Sigmoid colon (tissue), 7 donors: ENCODE measurements at places on chromosomes 4 and X. TPM values are rescaled to one million over a fixed set of nuclear protein-coding genes. Genes with fewer than 3 reads are reported as not detected.

DNA sequence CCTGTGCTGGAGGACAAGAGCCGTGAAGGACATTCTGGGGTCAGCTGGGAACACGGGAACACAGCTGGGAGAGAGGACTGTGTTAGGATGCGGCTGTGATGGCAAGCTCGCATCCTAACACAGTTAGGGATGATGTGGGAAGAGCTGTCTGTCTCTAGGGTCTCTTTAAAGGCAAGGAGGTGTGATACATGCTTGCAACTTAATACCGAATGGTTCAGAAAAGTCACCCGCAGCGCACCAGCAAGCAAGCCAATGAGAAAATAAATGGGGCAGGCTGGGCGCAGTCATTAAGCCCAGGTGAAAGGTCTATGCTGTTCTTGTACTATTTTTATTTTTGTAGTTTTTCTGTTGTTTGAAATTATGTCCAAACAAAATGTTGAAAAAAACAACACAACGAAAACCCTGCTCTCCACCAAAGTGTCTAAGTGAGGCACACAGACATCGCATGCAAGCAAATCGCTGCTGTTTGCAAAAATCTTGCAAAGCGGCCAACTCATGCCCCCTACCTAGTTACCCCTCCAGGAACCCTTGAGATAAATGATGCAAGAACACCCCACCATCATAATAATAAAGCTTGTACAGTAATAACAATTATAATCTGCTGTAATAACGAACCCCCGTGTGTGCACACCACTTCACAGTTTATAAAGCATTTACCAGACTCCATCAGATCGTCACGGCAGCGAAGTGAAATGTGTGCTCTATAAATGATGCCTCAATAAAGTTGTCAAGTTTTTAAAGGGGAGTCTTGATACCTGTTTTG, 17.9 kb upstream of the ADRA2C start:
- H3K36me3 ChIP-seq: no peaks in the 10 kb centered on the region
- H3K4me3 ChIP-seq: no peak overlapping the region
- no peak overlapping the region for H3K27ac ChIP-seq
- no peaks in the 10 kb centered on the region for H3K4me1 ChIP-seq
- no peak for DNase-seq

- H3K4me3 ChIP-seq: no peak overlapping the region
- H3K4me1 ChIP-seq: no peaks in the 10 kb centered on the region
- H3K27ac ChIP-seq: no peak overlapping the region
- H3K36me3 ChIP-seq: no peaks in the 10 kb centered on the region
- no peaks in the 10 kb centered on the region for H3K27me3 ChIP-seq
Measured at GRCh38 chr4:144862210-144862609, 216.3 kb downstream of the HHIP start.

FBXW7 gene
- polyA plus RNA-seq: 8.7 TPM

GRCh38 chr4:101274888-101275752, 72.2 kb downstream of the PPP3CA start:
- no peak overlapping the region for H3K4me3 ChIP-seq
- no peak for DNase-seq
- no peaks in the 10 kb centered on the region for H3K27me3 ChIP-seq

DNA sequence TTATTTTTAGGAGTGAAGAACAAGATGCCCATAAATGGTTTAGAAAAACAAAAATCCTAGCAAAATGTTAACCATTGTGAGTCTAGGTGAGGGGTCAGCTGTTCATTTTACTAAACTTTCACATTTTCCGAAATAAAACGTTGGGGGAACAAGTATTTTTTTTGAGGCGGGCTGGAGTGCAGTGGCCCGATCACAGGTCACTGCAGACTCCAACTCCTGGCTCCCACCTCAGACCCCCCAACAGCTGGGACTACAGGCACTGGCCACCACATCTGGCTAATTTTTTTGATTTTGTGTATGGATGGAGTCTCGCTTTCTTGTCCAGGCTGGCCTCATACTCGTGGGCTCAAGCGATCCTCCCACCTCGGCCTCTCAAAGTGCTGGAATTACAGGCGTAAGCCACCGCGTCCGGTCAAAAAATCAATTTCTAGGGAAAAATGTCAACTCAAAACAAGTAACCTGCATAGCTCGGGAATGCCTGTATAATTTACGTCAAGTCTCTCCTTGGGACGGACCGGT, 742 bp upstream of the TAF1 start:
- peaks cover 13% of the 10 kb centered on the region for H3K4me1 ChIP-seq
- H3K4me3 ChIP-seq: peak overlapping the region; percentile 57
- no peaks in the 10 kb centered on the region for H3K36me3 ChIP-seq
- H3K27ac ChIP-seq: peak overlapping the region; percentile 94
- no peak for DNase-seq
- H3K27me3 ChIP-seq: no peaks in the 10 kb centered on the region

- peak overlapping the region; percentile 79 for H3K27ac ChIP-seq
- H3K36me3 ChIP-seq: no peaks in the 10 kb centered on the region
- no peak overlapping the region for H3K4me3 ChIP-seq
- peak; percentile 70 for DNase-seq
- no peaks in the 10 kb centered on the region for H3K27me3 ChIP-seq
- peaks cover 79% of the 10 kb centered on the region for H3K4me1 ChIP-seq
Measured at GRCh38 chr4:2799971-2800690, 7.2 kb downstream of the SH3BP2 start.

CXCL11 gene
- polyA plus RNA-seq: 22.0 TPM
